ENCODE measurements at places on chromosomes 6 and 20.

- DNase-seq: no peak
Measured at GRCh38 chr6:2819978-2820377, 21.7 kb downstream of the SERPINB1 start.

DNA sequence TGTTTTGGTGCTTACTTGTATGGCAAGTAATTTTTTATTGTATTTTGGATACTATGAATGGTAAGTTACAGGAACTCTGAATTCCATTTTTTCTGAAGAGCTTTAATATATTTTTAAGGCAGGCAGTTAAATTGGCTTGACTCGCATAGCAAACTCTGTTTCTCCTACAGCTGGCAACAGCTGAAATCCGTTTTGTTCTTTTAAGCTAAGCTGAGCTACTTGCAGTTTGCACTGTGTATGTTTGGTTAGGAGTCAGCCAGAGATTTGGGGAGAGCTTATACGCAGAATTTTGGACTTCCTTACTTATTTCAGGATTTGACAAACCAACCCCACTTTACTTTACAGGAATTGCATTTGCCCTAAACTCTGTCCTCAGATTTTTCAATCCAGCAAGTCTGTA lies 179.1 kb downstream of the COL19A1 start:
- DNase-seq: no peak

- no peak for DNase-seq
Measured at GRCh38 chr6:110232450-110232849, 52.2 kb downstream of the CDC40 start.

- peak; percentile 59 for DNase-seq
Measured at GRCh38 chr20:21529863-21530262, 16.0 kb upstream of the NKX2-2 start.

GRCh38 chr20:57828696-57829095 lies 118.9 kb upstream of the PMEPA1 start:
- DNase-seq: no peak

GRCh38 chr6:47743744-47744143 lies 38.1 kb upstream of the OPN5 start:
- no peak for DNase-seq

DNA sequence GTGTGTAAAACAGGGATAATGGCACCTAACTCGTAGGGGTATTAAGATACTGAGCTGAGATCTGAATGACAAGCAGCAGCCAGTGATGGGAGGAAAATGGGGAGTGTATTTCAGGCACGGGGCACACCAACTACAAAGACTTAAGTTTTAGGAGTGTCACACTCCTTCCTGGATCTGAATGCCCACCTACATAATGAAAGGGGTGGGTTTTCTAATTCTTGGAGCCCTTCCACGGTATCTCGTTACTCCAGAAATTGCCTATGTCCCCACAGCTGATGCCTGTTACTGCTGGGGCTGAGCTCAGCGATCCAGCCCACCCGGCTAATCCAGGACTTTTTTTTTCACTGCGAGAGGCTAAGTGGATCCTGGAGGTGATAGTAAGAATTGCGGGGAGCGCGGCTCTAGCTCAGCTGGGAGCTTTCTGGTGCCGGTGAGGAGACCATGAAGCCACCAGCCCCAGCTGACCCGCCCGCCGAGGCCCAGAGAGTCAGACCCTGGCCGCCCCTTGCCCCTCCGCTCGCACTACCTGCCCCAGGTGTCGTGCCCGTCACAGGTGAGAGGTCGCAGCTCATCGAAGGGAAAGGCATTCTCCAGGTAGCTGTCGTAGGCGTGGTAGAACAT lies 727 bp downstream of the EDEM2 start:
- peak; percentile 75 for DNase-seq

DNA sequence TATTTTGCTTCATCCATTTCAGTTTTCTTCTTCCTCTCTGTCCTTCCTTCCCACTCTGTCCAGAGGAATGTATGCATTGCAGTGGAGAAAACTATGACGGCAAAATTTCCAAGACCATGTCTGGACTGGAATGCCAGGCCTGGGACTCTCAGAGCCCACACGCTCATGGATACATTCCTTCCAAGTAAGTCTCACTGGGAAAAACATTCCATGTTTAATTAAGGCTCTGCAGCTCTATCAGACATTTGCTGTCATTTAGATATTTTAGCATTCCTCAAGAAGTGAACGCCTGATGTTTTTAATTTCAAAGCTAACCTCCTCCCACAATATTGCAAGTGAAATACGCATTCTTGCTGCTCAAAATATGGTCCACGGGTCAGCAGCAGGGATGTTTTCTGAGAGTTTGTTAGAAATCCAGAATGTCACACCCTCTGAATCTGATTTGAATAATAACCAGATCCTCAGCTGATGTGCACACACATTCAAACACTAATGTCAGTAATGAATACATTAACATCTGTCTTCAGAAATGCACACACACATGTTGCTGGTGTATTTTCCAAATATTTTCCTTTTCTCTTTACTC lies 12.8 kb downstream of the PLG start:
- no peak for DNase-seq

DNA sequence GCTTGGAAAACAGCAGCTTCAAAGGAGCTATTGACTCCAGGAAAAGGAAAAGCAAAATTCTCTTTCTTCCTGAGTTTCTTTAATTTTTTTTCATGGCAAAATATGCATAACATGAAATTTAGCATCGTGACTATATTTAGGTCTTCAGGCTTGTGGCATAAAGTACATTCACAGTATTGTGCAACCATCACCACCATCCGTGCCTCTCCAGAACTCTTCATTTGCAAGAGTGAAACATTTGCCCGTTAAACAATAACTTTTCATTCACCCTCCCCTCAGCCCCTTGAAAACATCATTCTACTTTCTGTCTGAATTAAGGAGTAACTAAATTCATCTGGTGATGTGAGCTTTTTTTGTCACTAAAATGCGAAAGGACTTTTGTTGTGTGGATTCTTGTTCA lies 251.7 kb downstream of the PHACTR1 start:
- DNase-seq: no peak

GRCh38 chr6:111624401-111625098 lies 18.9 kb upstream of the TRAF3IP2 start:
- DNase-seq: no peak

GRCh38 chr6:82608781-82609180 lies 245.2 kb downstream of the TPBG start:
- no peak for DNase-seq

GRCh38 chr6:2387445-2387844 lies 142.0 kb upstream of the GMDS start:
- no peak for DNase-seq

DNA sequence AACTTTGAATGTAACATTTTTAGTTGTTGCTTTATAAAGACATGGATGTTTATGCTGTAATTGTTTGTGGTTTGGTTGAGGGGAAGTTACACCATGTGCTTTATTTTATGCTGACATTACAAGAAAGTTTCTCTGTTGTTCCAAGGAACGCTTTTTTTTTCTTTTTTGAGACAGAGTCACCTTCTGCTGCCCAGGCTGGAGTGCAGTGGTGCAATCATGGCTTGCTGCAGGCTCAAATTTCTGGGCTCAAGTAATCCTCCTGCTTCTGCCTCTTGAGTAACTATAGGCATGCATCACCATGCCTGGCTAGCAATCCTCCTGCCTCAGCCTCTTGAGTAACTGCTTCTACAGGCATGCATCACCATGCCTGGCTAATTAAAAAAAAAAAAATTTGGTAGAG lies 21.0 kb upstream of the IFNGR1 start:
- no peak for DNase-seq

GRCh38 chr6:8657522-8657921 lies 222.2 kb upstream of the SLC35B3 start:
- no peak for DNase-seq

GRCh38 chr20:51667491-51667890 lies 100.7 kb downstream of the ATP9A start:
- no peak for DNase-seq

DNA sequence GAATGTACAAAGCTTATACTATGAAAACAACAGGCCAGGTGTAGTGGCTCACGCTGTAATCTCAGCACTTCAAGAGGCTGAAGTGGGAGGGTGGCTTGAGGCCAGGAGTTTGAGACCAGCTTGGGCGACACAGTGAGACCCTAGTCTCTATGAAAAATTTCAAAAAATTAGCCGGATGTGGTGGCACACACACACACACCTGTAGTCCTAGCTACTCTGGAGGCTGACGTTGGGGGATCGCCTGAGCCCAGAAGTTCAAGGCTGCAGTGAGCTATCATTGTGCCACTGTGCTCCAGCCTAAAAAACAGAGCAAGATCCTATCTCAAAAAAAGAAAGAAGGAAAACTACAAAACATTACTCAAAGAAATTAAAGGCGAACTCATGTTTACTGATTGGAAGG lies 7.3 kb upstream of the ASF1A start:
- DNase-seq: no peak

GRCh38 chr6:39518221-39518620 lies 195.7 kb upstream of the KCNK16 start:
- DNase-seq: no peak

DNA sequence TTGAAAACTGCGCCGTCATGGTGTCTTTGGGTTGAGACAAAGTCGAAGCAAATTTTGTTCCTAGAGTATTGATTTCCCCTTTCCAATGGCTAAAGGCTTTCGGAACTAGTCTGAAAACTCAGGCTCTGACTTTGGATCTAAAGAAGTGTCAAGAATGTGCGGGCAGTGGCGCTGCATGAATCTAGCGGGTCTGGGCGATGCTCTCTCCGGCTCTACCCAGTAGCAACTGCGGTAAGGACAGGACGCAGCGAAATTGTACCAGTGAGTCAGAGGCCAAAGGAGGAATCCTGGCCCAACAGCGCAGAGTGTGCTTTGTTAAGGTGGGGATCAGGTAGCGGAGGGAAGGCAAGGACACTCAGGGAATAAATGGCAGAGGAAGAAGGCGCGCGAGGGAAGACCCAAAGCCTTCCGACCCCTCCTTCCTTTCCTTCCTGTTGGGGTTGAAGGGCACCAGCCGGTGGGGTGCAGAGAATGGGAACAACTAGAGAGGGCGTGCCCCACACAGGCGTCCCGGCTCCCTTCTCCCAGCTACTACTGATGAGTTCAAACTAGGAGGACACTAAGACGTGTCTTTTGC lies 32.1 kb downstream of the HLA-F start:
- peak; percentile 55 for DNase-seq

DNA sequence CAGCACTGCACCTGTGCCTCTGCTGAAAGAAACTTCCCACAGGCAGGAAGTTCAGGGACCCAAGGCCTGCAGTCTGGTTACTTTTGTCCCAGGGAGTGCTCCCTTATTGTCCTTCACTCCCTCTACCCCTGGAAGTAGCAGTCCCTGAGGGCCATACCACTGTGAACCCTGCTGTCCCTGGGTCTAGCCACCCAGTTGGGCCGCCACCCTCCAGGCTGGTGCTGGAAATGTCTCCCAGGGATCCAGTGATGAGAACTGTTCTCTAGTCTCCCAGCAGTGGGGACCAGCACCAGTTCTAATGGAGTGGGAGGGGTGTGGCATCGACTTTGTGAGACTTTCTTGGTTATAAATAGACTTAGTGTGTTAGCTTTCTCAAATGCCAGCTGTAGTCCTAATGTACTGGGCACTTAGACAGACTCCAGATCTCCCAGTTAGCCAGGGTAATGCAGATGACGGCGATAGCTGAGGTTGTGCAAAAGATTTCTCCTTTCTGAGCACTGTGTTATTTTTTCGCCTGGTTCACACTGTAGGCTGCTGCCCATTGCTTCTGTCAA lies 462.5 kb downstream of the CDH26 start:
- no peak for DNase-seq

DNA sequence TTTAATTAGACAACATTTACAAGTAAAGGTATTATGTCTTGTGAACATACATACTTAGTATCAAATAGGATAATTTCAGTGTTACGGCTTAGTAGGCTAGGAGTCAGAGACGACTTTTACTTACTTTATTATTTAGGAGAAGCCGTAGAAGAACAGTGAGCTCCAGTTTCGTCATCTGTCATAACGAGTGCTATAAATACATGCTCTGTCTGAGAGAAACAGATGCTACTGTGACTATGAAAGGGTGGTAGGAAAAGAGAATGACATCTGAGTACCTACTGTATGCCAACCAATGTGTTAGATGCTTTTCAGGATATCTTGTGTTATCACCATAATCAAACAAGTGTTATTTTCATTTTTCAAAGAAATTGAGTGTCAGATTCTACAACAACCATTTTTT lies 119.0 kb downstream of the EYA4 start:
- no peak for DNase-seq

GRCh38 chr20:20487811-20488210 lies 119.9 kb downstream of the INSM1 start:
- DNase-seq: no peak

DNA sequence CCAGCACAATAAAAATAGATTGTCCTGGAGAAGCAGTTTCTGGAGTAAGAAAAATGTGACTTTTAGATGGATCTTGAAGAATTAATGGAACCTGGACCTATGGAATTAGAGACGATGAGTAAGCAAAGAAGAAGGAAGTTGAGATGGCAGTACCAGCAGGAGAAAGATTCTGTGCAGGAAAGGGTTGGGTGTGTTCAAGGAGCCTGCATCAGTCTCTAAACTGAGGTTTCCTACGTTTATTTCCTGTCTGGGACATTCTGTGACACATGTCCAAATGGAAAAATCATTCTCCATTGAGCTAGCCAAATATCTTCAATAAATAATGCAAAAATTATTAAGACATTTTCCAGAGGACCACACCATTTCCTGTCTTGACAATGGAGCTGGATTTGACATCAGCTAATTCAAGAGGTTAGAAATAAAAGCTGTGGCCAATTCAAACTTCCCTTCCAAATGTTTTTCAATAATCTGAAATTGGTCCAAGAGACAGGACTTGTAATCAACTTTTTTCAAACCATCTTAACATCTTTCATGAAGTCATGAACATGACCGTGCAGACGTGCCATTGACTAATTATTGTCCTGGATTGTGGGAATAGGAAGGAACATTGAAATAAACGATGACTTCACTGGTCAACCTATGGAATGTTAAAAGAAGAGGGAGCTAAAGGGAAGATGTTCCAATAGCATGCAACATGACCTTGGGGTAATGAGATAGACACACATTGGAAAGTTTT lies 198.3 kb downstream of the ZNF217 start:
- no peak for DNase-seq

- DNase-seq: no peak
Measured at GRCh38 chr6:8110725-8111124, 8.4 kb upstream of the EEF1E1 start.

DNA sequence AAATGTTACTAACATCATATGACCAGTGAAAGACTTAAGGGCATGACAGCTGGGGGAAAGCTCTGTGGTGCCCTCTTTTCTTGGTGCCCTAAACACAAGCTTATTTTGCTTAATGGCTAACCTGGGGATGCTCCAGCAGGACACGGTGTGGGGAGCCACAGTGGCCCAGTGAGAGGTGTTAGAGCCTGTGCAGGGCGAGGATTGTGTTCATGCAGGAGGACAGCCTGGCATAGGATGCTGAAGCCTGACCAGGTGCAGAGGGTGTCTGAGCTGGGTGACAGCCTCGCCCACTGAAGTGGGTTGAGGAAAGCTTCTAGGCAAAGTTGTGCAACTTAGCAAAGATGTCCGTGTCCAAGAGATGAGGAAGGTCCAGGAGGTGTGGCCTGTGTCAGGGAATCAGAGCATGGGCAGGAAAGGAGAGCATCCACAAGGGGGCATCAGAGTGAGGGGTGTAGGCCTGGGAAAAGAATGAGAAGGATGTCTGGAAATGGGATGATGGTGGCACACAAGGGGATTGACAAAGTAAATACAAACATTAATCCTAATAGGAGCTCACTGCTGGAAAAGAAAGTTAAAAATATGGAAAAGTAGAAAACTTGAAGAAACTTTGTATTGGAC lies 33.9 kb downstream of the SLC17A4 start:
- peak; percentile 84 for DNase-seq

GRCh38 chr6:168852376-168852884 lies 401.2 kb downstream of the THBS2 start:
- DNase-seq: no peak
